ENCODE measurements at places on chromosomes 2 and 18. TPM values are rescaled to one million over a fixed set of nuclear protein-coding genes. Genes with fewer than 3 reads are reported as not detected.

Gene PRKAG3
- not detected for total RNA-seq

Gene GKN1
- not detected for total RNA-seq

Gene THSD7B
- not detected for total RNA-seq

Gene MPP4
- total RNA-seq = not detected

Gene CCBE1
- not detected for total RNA-seq

Gene FTCDNL1
- total RNA-seq = 1.3 TPM

Gene PPP4R3B
- total RNA-seq = 70.7 TPM

Gene SLC25A12
- 28.1 TPM for total RNA-seq

Gene ALK
- total RNA-seq = not detected

Measured in activated CD4-positive, alpha-beta memory T cell treated with anti-CD3 and anti-CD28 coated beads, Interleukin-2, amount 10 ng/mL, durations not matched to agents 7 days and 5 days (primary cell).